Activated CD8-positive, alpha-beta memory T cell treated with anti-CD3 and anti-CD28 coated beads for 4 hours (primary cell): ENCODE measurements at places on chromosomes 6 and 20.

DNA sequence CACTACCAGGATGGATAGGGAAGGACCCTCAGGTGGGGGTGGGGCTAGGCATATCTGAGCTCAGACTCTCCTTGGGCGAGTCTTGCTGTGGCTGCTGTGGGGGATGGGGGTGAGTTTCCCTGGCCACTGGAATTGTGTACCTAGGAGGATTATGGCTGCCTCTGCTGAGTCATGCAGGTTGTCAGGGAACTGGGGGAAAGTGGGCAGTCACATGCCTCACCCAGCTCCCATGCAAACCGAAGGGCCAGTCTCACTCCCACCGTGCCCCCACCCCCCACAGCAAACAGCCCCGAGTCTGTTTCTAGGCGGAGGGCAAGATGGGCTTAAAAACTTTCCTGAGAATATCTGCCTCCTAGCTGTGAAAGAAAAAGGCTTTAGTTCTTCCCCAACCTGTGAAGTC, 210.3 kb upstream of the FERMT1 start:
- no peak for DNase-seq

- DNase-seq, result no peak
Observed at GRCh38 chr20:32681175-32682084, 7.7 kb upstream of the C20orf203 start.

GRCh38 chr6:84453499-84453898, 226.1 kb upstream of the CEP162 start:
- no peak for DNase-seq

DNA sequence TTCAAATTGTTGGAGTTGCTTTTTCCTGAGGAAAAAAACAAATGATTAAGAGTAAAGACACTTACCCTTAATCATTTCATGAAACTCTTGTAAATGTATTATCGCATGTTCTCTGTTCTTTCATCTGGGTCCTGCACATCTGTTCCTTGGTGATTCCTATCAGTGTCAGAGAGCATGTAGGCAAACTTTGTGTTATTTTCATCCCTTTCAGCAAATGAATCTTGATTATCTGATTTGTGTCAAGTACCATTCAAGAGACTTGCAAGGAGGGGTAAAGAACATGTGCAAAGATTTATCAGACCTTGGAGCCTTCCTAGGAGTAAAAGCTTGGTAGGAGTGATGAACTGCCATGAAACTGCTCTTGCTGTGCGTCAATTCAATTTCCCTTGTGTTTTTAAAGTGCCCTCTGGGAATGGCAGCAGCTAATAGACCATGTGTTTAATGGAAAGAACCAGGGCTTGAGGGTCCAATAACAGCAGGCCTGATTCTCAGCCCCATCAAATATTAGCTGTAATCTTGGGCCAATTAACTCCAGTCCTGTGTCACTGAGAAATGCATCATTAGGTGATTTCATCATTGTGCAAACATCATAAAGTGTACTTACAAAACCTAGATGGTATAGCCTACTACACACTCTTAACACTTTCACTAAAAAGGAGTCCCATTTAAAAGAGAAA, 118.9 kb upstream of the CEP85L start:
- no peak for DNase-seq

GRCh38 chr6:141403103-141403502, 729.6 kb upstream of the GJE1 start:
- DNase-seq, result no peak

GRCh38 chr20:1207293-1207878, 4.1 kb downstream of the C20orf202 start:
- DNase-seq, result no peak
